Mononuclear cell (primary cell): ENCODE measurements at places on chromosomes 4 and X. TPM values are rescaled to one million over a fixed set of nuclear protein-coding genes. Genes with fewer than 3 reads are reported as not detected.

The CFAP47 gene
- total RNA-seq = 0.10 TPM

The TLR8 gene
- total RNA-seq = 18.4 TPM

The HS6ST2 gene
- total RNA-seq = not detected

The MBNL3 gene
- total RNA-seq = 27.4 TPM

The OCIAD2 gene
- 25.0 TPM for total RNA-seq

The MAGEA12 gene
- not detected for total RNA-seq

The RAB33A gene
- 8.2 TPM for total RNA-seq
